ENCODE measurements at places on chromosomes 1 and 21.

DNA sequence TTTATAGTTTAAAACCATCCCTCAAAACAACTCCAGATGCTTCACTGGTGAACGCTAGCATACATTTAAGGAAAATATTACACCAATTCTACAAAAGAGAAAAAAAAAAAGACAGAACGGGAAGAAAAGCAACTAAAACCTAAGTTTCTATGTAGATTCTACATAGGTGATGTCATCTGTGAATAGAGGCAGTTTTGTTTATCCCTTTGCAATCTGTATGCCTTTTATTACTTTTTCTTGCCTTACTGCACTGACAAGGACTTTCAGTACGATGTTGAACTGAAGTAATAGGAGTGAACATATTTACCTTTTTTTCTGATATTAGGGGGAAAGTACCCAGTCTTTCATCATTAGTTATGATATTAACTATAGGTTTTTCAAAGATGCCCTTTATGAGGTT is 101.7 kb upstream of the HAO2 start:
- DNase-seq: no peak

GRCh38 chr21:15498455-15498854 is 231.3 kb upstream of the USP25 start:
- DNase-seq: no peak

DNA sequence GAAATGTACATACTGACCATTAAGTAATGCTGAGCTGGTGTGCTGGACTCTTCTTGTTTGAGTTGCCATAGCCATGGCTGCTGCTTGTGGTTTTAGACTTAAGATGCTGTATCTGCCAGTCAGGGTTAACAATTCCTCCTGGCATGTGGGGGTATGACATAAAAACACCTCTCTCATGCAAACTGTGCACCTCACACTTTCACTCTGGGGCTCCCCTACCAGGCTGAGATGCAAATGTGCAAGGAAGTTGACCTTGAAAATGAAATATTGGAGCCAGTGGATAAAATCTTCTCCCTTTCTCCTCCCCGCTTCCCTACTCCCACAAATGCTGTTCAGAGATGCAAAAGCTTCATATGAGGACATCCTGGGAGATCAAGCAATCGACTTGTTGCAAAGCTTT is 198.8 kb downstream of the FCRL5 start:
- DNase-seq: no peak

- no peak for DNase-seq
Observed at GRCh38 chr1:245809361-245809760, 654.6 kb downstream of the KIF26B start.

- DNase-seq: no peak
Observed at GRCh38 chr1:27478098-27478497, 11.9 kb downstream of the WASF2 start.
